Renal cortex interstitium (tissue), 15 donors: ENCODE measurements at places on chromosomes 7 and 10.

- peak; percentile 68 for DNase-seq
Observed at GRCh38 chr10:2978111-2978510, 89.2 kb upstream of the PFKP start.

DNA sequence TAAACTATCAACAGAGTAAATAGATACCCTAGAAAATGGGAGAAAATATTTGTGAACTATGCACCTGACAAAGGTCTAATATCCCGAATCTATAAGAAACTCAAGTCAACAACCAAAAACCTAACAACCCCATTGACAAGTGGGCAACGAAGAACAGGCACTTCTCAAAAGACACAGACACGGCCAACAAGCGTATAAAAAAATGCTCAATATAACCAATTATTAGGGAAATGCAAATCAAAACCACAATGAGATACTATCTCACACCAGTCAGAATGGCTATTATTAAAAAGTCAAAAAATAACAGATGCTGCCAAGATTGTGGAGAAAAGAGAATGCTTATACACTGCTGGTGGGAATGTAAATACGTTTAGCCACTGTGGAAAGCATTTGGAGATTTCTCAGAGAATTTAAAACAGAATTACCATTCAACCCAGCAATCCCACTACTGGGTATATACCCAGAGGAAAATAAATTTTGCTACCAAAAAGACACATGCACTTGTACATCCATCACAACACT, 63.2 kb upstream of the CAV2 start:
- no peak for DNase-seq

DNA sequence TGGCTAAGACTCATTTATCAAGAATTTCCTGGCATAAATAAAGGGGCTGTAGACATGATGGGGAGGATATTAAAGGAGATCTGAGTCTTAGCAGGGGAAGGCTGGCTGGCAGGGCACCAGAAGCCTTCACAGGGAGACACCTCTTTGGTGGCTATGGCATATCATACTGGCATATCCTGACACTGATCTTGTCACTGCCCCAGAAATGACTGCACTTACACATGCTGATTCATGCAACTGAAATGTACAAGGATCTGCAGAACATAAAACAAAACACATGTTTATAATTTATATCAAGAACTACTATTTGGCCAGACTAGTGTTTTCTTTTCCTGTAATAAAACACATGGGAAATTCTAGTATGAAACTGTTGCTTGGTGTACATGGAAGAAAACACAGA, 5.5 kb upstream of the LIPN start:
- peak; percentile 10 for DNase-seq

DNA sequence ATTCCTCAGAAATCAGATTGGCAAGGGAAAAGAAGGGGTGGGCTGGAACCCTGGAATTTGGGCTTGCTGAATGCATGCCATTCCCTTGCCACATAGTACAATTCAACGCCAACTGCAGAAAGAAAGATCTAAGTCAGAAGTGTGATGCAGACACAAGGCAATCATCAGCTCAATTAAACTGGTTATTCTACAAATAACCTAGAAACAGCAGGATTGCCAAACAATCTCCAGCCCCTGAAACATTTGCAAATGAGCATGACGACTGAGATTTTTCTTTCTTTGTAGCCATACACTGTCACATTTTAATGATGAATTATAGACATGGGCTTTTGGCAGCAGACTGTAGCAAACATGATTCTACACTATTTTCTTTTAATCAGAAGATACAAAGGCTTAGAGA, 16.5 kb upstream of the CREB5 start:
- DNase-seq: no peak

- DNase-seq: no peak
Observed at GRCh38 chr7:101216001-101216859, 1.2 kb downstream of the PLOD3 start.

DNA sequence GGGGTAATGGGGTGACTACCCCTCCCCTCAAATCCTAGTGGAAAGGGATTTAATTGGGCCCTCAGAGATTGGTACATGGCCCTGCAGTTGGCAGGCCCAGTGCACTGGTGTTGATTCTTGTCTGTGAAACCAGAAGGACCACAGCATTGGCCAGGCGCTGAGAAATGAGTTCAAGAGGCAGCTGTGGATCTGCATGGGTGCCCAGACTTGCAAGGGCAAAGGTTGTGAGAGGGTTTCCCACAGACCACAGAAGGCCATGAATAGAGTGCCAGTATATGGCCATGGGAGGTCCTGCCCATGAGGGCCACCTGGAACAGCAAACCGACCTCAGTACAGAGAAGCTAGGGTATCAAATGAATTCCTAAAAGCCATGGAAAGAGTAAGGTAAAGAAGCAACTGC, 32.9 kb downstream of the TMEM168 start:
- DNase-seq: no peak

DNA sequence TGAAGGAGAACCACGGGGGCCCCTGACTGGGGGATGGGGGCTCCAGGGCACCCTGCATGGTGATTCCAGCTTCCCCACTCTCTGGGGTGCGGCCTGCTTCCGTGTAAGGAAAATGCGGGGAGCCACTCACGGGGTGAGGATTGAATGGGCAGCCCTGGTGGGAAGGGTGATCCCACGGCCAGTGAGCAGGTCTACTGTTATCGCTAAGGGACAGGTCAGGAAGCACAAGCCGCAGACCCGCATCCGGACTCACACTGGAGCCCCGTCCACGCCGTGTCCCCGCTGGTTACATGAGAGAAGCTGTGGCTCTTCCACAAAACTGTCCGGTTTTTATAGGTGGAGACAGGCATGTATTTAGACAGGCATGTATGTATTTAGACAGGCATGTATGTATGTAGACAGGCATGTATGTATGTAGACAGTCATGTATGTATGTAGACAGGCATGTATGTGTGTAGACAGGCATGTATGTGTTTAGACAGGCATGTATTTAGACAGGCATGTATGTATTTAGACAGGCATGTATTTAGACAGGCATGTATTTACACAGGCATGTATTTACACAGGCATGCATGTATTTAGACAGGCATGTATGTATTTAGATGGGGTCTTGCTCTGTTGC, 5.7 kb downstream of the PSMG3 start:
- DNase-seq: no peak

DNA sequence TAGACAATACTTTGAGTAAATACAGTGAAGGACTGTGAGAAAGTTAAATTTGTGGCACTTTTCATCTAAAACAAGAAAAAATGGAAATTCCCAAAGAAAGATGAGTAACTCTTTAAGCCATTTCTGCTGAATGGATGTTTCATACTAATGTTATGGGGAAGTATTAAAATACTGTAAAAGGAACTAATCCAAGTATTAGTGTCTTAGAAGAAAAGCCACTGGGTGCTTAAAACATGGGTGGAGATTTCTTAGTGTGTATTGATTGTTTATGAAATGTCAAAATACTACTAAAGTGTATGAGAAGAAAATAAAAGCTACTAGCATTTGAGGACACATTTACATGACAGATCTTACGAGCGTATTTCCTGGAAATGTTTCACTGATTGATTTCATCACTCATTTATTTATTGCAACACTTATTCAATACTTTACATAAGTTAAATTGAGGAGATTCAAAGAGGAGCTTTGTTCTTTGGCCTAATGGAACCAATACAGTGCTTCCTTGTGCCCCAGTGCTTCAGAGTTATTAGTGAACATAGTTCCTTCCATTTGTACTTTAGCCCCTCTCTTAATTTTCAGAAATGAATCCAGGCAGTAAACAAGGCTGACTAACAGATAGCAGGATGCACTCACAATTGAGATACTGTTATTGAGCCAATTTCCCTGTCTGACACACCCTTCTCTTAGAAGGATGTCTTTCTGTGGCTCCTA, 155.5 kb upstream of the AHR start:
- DNase-seq: no peak

- no peak for DNase-seq
Observed at GRCh38 chr7:122616951-122617350, 82.0 kb downstream of the RNF133 start.

GRCh38 chr10:31393844-31394243, 74.8 kb downstream of the ZEB1 start:
- DNase-seq: no peak
